ENCODE measurements at places on chromosomes 3 and 15. TPM values are rescaled to one million over a fixed set of nuclear protein-coding genes. Genes with fewer than 3 reads are reported as not detected.
A peak's percentile ranks its signal among the peaks of the same experiment; 100 is the strongest.

- DNase-seq: no peak
Measured at GRCh38 chr15:64636556-64636955, 138.8 kb downstream of the RBPMS2 start.

- DNase-seq: no peak
Measured at GRCh38 chr3:17745894-17746293, 3.5 kb upstream of the TBC1D5 start.

DNA sequence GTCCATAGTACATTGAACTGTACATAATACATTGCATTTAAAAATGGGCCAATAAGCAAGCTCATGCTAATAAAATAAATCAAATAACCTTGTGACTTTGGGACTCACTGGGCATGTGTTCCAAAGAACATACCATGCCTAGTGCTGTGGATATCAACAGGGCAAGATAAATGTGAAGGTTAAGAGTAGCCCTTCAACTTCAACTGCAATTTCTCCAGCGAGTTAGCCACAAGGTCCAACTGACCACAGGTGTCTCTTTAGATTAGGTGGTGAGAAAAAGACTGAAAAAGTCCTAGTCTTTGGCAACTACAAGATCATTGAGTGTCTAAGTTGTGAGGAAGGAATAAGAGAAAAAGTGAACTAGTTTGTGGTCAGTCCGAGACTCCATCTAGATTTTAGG, 78.3 kb upstream of the ATP11B start:
- DNase-seq: no peak

DNA sequence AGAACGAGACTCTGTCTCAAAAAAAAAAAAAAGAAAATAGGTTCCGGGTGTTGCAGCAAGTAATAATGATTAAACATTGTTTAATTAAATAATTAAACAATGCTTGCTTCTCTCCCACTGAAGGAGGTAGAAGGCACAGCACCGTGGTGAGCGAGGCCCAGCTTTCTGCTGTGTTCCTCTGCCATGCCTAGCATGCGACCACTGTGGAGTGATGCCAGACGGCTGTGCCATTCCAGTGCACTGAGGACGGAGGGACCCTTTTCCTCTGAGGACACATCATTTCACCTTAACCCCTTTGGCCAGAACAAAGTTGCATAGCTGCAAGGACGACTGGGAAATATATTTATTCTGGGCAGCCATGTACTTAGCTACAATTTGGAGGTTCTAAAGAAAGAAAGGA, 322.8 kb upstream of the TPRG1 start:
- DNase-seq: no peak

DNA sequence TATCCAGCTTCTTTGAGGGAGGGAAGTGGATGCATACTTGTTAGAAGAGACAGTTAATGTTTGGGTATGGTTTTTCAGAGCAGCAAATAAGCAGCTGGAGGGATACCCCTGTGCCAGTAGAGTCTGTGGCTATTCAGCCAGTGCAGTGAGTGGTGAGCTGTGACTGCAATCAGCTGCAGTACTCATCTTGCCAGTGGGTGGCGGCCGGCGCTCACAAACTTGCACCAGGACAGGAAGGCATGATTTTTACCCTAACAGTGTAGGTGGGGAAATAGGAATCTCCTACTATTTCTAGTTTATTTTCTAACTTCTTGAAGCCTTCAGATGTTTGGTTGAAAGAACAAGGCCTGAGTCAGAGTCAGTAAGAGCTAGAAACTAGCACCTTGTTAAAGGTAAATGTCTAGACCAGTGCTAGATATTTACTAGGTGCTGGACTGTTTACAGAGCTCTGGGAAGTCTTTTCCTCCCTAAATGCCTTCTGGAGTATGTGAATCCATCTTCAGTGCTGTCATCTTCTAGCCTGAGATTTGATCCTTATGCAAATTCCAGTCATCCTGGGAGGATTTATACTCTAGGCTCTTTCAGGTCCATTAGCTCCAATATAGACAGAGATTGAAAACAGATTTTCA, 23.6 kb downstream of the TIMP4 start:
- DNase-seq: peak; percentile 65

GRCh38 chr3:4394048-4394447, 73.0 kb downstream of the SUMF1 start:
- no peak for DNase-seq

- no peak for DNase-seq
Measured at GRCh38 chr3:12724794-12725193, 34.3 kb downstream of the TMEM40 start.

Gene OIP5
- total RNA-seq: 1.2 TPM

Gene ALDH1A3
- 69.6 TPM for total RNA-seq

Gene FANCD2OS
- not detected for total RNA-seq

Gene ATP10A
- total RNA-seq: 23.7 TPM

Gene CFAP100
- total RNA-seq: not detected

Measured in tibial nerve (tissue), 4 donors.